ENCODE measurements at places on chromosomes 1 and 21.
A peak's percentile ranks its signal among the peaks of the same experiment; 100 is the strongest.

DNA sequence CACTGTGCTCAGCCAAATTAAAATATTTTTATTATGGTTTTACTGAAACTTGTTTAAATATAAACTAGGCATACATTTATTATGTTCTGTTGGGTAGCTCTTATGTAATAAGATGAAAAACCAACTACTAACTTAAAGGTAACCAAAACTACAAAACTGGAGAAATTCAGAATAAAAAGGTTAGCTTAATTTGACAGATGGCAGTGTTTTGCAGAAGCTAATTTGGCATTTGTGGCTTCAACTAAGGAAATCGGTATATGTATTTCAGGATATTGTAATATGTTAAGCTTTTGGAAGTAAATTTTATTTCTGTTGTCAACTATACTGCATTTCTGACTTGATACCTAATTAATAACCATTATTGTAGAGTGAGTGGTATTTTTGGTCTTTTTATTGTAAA is 18.8 kb downstream of the USP25 start:
- DNase-seq = no peak

DNA sequence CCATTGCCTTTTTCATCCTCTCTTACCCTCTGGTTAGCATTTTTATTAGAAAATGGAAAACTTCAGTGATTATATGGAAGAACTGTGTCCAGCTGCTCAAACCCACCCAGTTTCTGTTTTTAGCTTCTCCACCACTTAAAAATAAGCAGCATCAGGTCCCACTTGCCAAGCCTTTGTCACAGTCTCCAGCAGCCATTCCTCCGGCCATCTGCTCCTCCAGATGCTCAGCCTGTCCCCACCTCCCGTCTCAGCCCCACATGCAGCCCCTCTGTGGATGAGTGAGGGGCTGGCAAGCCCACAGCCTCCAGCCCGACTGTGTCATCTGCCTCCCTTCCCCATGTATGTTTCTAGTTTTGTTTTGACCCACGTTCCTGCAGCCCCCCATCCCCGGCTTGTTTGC is 289.7 kb downstream of the HHAT start:
- no peak for DNase-seq

DNA sequence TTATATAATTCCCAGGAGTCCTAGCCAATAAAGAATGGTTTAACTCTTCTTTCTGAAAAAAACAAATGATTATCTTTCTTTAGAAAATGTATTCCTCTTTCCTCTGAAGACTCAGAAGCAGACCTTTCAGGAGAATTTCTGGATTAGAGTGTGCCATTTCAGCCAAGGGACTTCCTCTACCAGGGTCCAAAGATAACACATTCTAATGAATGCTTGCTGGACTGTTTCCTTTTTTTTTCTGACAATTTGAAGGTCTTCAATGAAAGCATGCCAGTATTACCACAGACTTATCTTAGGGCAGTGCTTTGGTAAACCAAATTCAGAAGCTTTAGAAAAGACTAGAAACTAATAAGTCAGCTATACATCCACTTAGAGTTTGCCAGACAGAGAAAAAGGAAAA is 80.5 kb downstream of the RERE start:
- DNase-seq = no peak

- DNase-seq = no peak
Measured at GRCh38 chr1:222187566-222188332, 360.2 kb downstream of the HHIPL2 start.

DNA sequence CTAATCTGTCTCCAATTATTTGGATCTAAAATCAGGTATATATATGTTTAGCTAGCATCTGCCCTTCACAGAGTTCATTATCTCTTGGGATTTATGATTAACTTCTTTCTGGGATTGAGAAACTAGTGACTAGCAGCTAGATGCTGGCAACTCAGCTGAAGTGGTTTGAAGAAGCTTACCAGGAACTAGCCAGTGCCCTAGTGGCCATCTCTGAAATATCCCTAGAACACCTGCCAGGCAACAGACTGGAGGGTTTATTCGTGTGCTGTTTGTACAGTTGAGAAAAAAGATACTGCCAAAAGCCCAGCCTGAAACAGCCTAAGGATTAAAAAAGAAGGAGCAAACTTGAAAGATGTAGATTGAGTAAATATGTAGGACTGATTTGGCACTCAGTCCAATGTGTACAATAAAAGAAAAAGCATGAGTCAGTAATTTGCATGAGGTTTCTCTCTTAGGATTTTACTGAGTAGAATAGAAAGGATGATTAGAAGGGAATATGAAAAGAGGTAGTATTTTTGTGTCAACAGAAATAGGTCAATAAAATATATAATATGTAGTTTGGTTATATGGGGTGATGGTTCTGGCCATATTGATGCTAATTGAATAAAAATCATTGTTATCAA is 1144.6 kb upstream of the ADGRL2 start:
- DNase-seq = peak; percentile 61

GRCh38 chr1:109444346-109444745 is 18.1 kb upstream of the PSMA5 start:
- no peak for DNase-seq
